ENCODE measurements at places on chromosomes 4 and X. TPM values are rescaled to one million over a fixed set of nuclear protein-coding genes. Genes with fewer than 3 reads are reported as not detected.

DNA sequence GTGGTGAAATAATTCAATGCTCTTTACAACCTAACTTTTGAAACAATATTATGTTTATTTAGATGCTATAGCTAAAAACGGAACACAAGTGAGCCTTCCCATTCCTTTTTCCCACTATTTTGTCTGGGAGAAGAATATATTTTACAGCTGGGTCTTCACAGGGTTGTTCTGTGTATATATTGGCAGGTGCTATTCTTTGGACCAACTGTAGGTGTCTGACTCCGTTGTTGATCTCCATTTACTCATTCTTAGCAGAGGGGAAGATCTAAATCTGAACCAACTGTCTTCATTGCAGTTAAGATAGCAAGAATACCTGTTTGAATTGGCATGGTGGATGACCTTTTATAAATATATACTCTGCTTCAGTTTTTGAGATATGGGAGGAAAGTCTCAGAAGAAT, 257.4 kb downstream of the CFAP299 start:
- H3K27me3 ChIP-seq: no peaks in the 10 kb centered on the region
- DNase-seq: no peak
- H3K27ac ChIP-seq: no peak overlapping the region
- H3K4me3 ChIP-seq: no peak overlapping the region
- no peaks in the 10 kb centered on the region for H3K4me1 ChIP-seq
- no peaks in the 10 kb centered on the region for H3K36me3 ChIP-seq

DNA sequence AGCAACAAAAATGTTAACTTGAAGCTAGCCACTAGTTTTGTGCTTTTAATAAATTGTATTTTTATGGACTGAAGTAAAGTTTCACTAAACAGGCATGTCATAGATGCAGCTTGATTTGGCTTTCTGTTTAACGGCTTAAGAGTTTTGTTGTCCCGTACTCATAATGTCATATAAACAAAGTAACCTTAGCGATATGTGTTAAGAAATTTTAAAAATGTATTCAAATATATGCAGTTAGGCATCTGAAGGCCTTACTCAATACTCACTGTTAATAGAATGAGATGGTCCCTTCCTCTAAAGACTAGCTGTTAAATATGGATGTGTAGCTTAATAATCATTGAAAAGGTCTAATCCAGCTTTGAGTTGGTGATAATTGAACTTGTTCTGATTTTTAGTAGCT, 1.0 kb upstream of the SCLT1 start:
- H3K4me3 ChIP-seq: no peak overlapping the region
- no peaks in the 10 kb centered on the region for H3K36me3 ChIP-seq

Gene RS1
- total RNA-seq: not detected

GRCh38 chr4:101989551-101989950, 199.0 kb downstream of the BANK1 start:
- no peak for DNase-seq
- H3K4me1 ChIP-seq: no peaks in the 10 kb centered on the region
- no peak overlapping the region for H3K27ac ChIP-seq
- H3K27me3 ChIP-seq: no peaks in the 10 kb centered on the region

DNA sequence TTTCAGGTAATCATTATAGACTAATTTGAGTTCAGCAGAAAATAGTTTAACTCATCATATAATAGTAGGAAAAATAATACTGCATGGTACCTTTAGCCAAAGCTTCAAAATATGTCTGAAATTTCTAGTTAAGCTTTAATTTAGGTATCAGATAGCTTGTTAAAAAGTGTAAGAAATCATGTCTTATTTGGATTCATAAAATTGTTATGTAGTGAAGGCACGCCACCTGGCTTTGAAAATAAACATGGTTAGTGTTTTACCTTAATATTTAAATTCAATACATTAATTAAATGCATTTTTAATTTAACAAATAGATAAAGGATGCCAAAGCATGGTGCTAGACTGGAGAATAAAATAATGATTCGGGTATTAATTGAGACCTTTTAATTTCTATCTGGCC, 211.4 kb downstream of the FSTL5 start:
- no peaks in the 10 kb centered on the region for H3K27me3 ChIP-seq
- no peak overlapping the region for H3K4me3 ChIP-seq
- no peaks in the 10 kb centered on the region for H3K4me1 ChIP-seq
- no peak overlapping the region for H3K27ac ChIP-seq
- no peak for DNase-seq

GRCh38 chr4:182874304-182874751, 42.9 kb downstream of the DCTD start:
- H3K27me3 ChIP-seq: no peaks in the 10 kb centered on the region
- DNase-seq: no peak
- H3K4me1 ChIP-seq: peaks cover 29% of the 10 kb centered on the region
- no peak overlapping the region for H3K27ac ChIP-seq

Gene CENPC
- 15.7 TPM for total RNA-seq

Gene FAT4
- 0.27 TPM for total RNA-seq

Gene AADAT
- 6.8 TPM for total RNA-seq

DNA sequence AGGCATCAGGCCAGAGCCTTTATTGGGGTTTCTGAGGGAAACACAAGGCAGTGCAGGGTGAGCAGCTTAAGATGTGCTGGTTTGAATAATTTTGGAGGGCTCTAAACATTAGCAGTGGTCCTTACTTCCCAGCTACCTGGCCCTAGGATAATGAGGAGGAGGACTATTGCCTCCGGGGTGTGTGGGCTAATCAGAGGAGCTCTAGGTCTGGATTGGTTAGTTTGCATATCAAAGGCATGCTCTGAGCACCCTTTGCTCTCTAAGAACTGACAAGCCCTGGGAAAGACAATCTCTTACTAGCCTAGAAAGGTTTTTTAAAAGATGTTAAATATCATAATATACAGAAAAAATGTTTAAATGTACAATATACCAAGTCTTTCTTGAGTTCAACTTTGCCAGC, 58.4 kb downstream of the RXFP1 start:
- DNase-seq: no peak
- H3K4me3 ChIP-seq: no peak overlapping the region
- H3K4me1 ChIP-seq: no peaks in the 10 kb centered on the region
- no peak overlapping the region for H3K27ac ChIP-seq
- H3K36me3 ChIP-seq: no peaks in the 10 kb centered on the region

- no peak for DNase-seq
- no peak overlapping the region for H3K4me3 ChIP-seq
- no peak overlapping the region for H3K27ac ChIP-seq
- peaks cover 36% of the 10 kb centered on the region for H3K4me1 ChIP-seq
Measured at GRCh38 chr4:48602222-48602621, 112.2 kb downstream of the ZAR1 start.

DNA sequence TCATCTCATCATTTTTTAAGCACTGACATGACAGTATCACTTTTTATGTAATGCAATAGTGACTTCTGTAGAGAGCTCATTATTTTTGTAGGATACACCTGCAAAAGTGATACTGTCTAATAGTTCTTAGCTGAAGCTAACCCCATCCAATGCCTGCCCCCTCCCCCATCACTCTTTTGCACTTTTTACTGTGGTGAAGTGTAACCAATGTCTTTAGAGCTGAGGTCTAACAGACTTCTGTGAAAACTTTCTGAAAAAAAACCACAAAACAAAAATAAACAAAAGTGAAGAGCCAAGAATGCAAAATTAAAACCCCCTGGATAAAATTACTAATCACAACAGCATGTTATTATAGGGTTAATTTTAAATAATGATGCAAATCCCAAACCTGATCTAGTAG, 301.1 kb downstream of the ANK2 start:
- H3K4me3 ChIP-seq: no peak overlapping the region
- no peaks in the 10 kb centered on the region for H3K27me3 ChIP-seq
- H3K36me3 ChIP-seq: no peaks in the 10 kb centered on the region
- DNase-seq: no peak
- H3K27ac ChIP-seq: no peak overlapping the region
- no peaks in the 10 kb centered on the region for H3K4me1 ChIP-seq

Measured in HepG2 (cell line).